ENCODE measurements at places on chromosomes 5 and 9. TPM values are rescaled to one million over a fixed set of nuclear protein-coding genes. Genes with fewer than 3 reads are reported as not detected.

PRRX2 gene
- 6.2 TPM for total RNA-seq

- no peak for DNase-seq
Observed at GRCh38 chr9:123776708-123777537, 153.0 kb downstream of the DENND1A start.

GRCh38 chr9:15231788-15232635 lies 75.0 kb downstream of the TTC39B start:
- no peak for DNase-seq

DNA sequence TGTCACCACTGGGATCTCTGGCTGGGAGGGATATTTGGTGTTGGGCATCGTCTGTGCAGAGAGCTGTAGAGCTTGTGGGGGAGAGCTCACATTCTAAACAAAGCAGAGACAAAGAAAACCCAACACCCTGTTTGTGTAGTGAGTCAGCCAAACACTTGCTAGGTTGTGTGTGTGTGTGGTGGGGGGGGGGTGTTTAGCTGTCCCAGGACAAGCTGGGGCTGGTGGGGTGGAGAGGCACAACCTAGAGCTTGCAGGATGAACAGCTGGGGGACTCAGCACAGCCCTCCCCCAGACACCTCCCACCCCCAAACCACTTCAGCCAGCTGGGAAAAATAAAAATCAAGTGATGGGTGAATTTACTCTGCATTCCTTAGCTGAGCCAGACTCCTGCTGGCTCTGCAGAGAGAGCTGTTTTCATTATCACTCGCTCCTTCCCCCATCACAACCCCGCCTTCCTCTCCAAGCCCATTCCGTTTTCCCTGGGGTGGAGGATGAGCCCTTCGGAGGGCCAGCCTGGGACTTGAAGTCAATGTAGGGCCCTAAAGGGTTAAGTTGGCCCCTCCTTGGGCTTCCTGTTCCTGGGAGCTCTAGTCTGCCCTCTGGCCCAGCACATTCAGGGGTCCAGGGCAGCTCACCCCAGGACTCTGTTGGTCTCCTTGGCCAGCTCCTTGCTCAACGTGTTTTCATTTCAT lies 2.6 kb downstream of the OLFML2A start:
- DNase-seq: no peak

SHOC1 gene
- total RNA-seq: not detected

- DNase-seq: no peak
Observed at GRCh38 chr9:16899606-16900005, 29.1 kb upstream of the BNC2 start.

GRCh38 chr9:127943731-127944144 lies 6.1 kb upstream of the DPM2 start:
- peak; percentile 65 for DNase-seq

- DNase-seq: no peak
Observed at GRCh38 chr9:118455259-118455658, 751.1 kb downstream of the TLR4 start.

GFI1B gene
- total RNA-seq: not detected

GRCh38 chr9:126125177-126125576 lies 201.5 kb upstream of the MVB12B start:
- DNase-seq: no peak

PCDHB13 gene
- not detected for total RNA-seq

GRCh38 chr5:124698770-124699169 lies 47.7 kb downstream of the ZNF608 start:
- DNase-seq: no peak

DNAH5 gene
- total RNA-seq: not detected

SPINK13 gene
- total RNA-seq: not detected

SPAG8 gene
- 0.66 TPM for total RNA-seq

ANKRD18B gene
- total RNA-seq: 3.5 TPM

- DNase-seq: no peak
Observed at GRCh38 chr5:91976451-91976850, 593.3 kb upstream of the ARRDC3 start.

DNA sequence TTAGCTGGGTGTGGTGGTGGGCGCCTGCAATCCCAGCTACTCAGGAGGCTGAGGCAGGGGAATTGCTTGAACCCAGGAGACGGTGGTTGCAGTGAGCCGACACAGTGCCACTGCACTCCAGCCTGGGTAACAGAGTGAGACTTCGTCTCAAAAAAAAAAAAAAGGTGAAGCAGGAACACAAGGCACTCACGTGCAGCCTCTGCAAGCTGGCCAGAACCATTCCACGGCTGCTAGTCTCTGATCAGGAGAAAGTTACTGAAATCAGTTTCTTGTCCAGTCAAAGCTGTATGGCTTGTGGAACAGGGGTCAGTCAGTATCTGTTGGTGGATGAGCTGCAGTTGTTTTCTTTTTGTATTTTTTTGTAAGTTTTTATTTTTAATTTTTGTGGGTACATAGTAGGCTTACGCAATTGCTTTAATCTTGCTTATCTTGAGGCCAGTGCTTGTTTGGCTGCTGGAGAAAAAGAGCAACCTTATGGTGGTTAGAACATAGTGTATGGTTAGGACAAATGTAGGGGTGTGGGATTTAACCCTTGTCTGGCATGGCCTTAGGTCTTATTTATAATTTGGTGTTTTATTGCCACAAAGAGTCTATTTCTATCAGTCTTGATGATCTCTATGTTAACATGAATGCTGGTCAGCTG lies 32.7 kb upstream of the GTF2H2C start:
- DNase-seq: no peak

DNA sequence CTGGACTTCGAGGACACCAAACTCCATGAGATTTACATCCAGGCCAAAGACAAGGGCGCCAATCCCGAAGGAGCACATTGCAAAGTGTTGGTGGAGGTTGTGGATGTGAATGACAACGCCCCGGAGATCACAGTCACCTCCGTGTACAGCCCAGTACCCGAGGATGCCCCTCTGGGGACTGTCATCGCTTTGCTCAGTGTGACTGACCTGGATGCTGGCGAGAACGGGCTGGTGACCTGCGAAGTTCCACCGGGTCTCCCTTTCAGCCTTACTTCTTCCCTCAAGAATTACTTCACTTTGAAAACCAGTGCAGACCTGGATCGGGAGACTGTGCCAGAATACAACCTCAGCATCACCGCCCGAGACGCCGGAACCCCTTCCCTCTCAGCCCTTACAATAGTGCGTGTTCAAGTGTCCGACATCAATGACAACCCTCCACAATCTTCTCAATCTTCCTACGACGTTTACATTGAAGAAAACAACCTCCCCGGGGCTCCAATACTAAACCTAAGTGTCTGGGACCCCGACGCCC lies 1.3 kb downstream of the PCDHGC3 start:
- DNase-seq: no peak

DNA sequence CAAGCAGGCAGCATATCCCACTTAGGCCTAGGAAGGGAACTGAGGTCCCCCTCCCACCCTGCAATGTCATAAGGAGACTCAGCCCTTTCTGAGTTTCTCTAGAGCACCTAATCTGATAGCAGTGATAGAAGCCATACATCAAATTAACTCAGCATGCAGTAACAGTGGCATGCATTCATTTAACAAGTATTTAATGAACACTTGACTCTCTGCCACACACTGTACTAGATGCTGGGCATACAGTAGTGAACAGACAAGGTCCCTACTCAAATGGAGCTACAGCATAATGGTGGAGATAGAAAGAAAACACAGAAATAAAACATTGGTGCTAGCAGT lies 58.6 kb downstream of the SLC22A5 start:
- DNase-seq: no peak

DOCK8 gene
- 122 TPM for total RNA-seq

NLN gene
- total RNA-seq: 24.4 TPM

ABCA1 gene
- total RNA-seq: 1.3 TPM

MYOT gene
- not detected for total RNA-seq

- DNase-seq: no peak
Observed at GRCh38 chr5:171776770-171777759, 8.6 kb upstream of the SMIM23 start.

GRCh38 chr9:35664531-35665470 lies at the start of gene ARHGEF39:
Gene ARHGEF39 (minus strand): TSS chr9:35665195. CDS start chr9:35665169, 26 bp downstream.
- DNase-seq: peak; percentile 76

GRCh38 chr9:135279834-135280393 lies 192.4 kb downstream of the OLFM1 start:
- DNase-seq: no peak

- DNase-seq: no peak
Observed at GRCh38 chr5:74384851-74385250, 255.7 kb downstream of the ENC1 start.

LCN12 gene
- total RNA-seq: 1.8 TPM

GRCh38 chr5:180206993-180207392 lies 2.0 kb downstream of the RASGEF1C start:
- no peak for DNase-seq

DNA sequence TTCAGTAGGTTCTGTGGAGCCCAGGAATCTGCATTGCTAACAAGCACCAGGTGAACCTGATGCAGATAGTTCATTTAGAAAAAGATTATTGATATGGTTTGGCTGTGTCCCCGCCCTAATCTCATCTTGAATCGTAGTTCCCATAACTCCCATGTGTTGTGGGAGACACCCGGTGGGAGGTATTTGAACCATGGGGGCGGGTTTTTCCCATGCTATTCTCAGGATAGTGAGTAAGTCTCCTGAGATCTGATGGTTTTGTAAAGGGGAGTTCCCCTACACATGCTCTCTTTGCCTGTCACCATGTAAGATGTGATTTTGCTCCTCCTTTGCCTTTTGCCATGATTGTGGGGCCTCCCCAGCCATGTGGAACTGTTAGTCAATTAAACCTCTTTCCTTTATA lies 212.0 kb downstream of the RAB3C start:
- no peak for DNase-seq

- DNase-seq: no peak
Observed at GRCh38 chr5:10158886-10159285, 90.8 kb downstream of the ATPSCKMT start.

GRCh38 chr9:121601194-121601593 lies 50.2 kb upstream of the DAB2IP start:
- DNase-seq: no peak

DNA sequence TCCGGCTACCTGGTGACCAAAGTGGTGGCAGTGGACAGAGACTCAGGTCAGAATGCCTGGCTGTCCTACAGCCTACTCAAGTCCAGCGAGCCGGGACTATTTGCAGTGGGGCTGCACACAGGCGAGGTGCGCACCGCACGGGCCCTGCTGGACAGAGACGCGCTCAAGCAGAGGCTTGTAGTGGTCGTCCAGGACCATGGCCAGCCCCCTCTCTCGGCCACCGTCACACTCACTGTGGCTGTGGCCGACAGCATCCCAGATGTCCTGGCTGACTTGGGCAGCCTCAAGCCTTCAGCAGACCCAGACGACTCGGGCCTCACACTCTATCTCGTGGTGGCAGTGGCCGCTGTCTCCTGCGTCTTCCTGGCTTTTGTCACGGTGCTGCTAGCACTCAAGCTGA lies 2.1 kb downstream of the PCDHGA4 start:
- no peak for DNase-seq

VCAN gene
- total RNA-seq: 0.05 TPM

- no peak for DNase-seq
Observed at GRCh38 chr5:102737161-102737560, 17.9 kb upstream of the PAM start.

- DNase-seq: no peak
Observed at GRCh38 chr5:172658961-172659501, 18.0 kb downstream of the NEURL1B start.

F2RL1 gene
- 0.26 TPM for total RNA-seq

- DNase-seq: no peak
Observed at GRCh38 chr5:174925586-174925985, 201.2 kb downstream of the MSX2 start.

DNA sequence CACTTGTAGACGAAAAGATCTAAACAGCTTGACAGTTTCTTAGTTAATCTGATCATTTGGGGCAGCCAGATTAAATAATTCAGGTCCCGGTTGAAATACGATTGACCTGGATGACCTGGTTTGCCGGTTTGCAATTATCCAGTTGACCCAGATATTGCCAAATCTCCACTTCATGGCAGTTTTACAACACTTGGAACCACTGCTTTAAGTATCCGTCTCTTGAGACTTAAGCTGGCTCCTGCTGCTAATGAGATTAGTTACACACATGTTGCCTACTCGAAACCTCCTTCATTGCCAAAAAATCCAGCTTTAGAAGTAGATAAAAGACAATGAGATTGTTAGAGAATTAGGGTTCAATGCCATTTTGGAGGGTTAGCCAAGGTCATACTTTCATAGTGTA lies 136.2 kb upstream of the HAPLN1 start:
- no peak for DNase-seq

DNA sequence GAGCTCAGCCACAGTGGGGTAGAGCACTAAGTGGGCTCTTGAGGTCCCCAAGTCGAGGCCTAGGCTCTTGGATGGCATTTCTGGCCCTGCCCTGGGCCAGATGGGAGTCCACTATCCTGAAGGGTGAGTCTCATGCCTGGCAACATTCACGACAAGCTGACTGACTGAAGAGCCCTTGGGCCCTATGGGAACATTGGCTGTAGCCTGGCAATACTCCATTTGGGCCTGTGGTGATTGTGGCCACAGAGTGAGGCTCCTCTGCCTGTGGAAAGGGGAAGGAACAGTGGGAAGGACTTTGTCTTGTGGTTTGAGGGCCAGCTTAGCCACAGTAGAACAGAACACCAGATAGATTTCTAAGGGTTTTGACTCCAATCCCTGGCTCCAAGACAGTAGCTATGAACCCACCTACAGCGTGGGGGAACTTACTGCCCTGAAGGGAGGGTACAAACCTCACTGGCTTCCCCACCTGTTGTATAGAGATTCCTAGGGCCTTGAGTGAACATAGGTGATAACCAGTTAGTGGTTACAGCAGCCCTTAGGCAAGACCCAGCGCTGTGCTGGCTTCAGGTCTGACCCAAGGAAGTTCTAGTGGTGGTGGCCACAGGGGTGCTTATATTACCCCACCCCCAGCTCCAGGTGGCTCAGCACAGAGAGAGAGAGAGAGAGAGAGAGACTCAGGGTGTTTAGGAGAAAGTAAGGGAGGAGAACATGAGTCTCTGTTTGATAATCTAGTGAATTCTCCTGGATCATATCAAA lies 72.4 kb downstream of the KIAA0825 start:
- no peak for DNase-seq

ZNF474 gene
- total RNA-seq: not detected

GRCh38 chr5:89535411-89535810 lies 652.4 kb upstream of the MEF2C start:
- DNase-seq: no peak

DNA sequence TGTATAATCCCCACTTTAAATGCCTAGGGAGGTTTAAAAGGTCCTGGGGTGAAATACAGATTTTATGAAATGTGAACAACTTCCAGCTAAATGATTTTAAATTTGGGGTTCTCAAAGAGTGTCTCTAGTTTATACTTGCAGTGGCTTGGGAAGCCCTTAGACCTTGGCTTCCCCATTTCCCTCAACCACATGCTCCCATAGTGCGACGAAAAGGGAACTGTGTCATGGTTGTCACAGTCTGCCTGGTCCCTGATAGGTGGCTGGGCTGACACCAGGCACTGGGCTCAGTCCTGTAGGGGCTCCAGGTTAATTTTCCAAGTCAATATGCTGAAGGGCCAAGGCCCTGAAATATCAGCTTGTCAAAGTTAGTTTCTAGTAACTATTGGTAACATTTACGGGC lies 10.4 kb upstream of the CXCL14 start:
- DNase-seq: no peak

DNA sequence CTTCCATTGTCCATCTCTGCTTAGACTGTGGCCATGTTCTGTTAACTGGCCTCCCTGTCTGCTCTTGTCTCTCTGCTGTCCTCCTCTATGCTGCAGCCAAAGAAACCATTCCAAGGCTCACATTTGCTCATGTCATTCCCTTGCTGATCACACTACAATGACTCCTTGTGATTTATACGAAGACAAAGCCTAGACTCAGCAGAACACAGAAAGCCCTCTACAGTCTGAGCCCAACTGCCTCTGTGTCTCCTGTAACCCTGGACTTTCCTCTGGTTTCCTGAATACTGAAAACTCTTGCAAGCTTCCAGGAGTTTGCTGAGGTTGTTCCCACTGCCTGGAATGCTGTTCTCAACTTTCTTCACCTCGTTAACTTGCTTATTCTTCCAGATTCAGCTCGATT lies 191.8 kb downstream of the TMEM38B start:
- no peak for DNase-seq

Data from activated T-helper 1 cell treated with anti-CD3 and anti-CD28 coated beads, Interleukin-12 subunit alpha, Interleukin-12 subunit beta, Interleukin-2, Interleukin-4 antibody, amounts not matched to agents 30 ng/mL and 10 ng/mL and 1 ng/mL, durations not matched to agents 14 hours and 24 hours and 36 hours (primary cell).